AG09319 (cell line): ENCODE measurements at places on chromosomes 11 and 22.
A peak's percentile ranks its signal among the peaks of the same experiment; 100 is the strongest.

- DNase-seq, result peak; percentile 63
Observed at GRCh38 chr11:46675288-46675851, 25.0 kb downstream of the ARHGAP1 start.

DNA sequence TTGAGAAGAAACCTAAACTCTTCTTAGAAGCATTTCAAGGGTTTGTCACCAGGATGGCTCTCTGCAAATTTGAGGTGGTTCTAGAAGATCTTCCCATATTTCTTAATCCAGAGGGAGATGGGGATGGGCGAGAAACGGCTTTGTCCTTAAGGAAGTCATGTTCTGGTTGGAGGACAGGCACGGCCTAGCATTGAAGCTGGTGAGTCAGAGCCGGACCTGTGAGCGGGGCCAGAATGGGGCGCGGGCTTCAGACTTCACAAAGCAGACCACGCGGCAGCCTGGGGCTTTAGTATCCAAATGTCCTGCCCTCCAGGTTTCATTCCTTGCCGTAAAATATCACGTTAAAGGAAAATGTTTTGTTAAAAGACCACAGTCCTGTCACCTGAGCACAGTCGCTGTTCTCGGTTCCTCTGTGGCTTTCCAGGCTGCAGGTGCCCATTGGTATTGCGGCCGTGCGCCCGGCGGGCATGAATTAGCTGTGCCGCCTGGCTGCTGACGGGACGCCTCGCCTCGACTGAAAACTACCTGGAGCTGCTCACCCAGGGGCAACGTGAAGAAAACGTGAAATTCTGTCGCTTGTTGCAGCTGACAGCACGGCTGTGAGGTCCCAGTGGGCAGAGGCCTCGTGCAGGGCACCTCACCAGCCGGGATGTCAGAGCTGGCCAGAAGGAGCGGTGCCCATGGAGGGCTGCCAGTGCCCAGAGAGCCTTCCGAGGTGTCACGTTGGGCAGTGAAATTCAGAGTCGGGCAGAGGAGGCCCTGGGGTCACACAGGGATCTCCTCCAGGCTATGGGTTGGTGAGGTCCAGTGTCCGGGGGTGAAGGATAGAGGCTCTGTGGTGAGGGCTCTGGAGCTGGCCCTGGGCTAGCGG, 59.0 kb downstream of the LRP5 start:
- no peak for DNase-seq

- DNase-seq, result no peak
Observed at GRCh38 chr22:38429499-38430068, 25.4 kb downstream of the KCNJ4 start.

- no peak for DNase-seq
Observed at GRCh38 chr11:117900121-117900648, 23.7 kb upstream of the FXYD6 start.

- no peak for DNase-seq
Observed at GRCh38 chr11:109733245-109733644, 311.3 kb downstream of the C11orf87 start.

- DNase-seq, result no peak
Observed at GRCh38 chr11:83256602-83257340, 29.4 kb downstream of the CCDC90B start.

DNA sequence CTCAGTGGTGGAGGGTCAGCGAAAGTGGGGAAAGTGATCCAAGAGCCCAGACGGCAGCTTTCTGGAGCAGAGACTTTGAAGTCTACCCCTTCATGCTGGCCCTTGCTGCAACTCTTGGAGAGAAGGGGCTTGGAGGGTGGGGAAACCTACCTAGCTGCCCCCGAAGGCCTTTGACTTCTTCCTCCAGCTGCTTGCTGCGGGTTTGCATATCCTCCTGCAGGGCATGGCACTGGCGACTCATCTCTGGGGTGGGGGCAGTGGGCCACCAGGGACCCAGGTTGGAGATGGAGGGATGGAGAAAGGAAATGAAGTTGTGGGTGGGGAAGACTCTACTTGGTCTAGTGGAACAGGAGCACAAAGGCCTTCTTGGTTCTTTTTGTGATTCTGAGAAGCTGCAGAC, 7.7 kb downstream of the NHERF4 start:
- no peak for DNase-seq

DNA sequence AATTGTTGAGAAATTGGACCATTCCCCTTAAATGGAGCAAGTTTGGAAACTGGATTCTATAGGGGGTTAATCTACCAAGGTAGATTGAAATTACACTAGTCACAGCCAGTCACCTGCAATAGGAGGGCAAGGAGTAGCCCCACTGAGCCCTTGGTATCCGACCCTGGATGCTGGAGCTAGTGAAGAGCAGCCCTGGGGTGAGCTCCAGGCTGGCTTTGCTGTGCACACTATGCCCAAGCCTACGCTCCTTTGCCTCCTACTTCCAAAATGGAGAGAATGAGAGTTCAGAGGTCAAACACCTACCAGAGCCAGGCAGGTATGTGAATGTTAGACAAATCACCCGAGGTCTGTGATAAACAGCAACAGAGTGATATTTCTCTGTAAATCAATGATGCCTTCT, 23.7 kb downstream of the SNU13 start:
- no peak for DNase-seq

DNA sequence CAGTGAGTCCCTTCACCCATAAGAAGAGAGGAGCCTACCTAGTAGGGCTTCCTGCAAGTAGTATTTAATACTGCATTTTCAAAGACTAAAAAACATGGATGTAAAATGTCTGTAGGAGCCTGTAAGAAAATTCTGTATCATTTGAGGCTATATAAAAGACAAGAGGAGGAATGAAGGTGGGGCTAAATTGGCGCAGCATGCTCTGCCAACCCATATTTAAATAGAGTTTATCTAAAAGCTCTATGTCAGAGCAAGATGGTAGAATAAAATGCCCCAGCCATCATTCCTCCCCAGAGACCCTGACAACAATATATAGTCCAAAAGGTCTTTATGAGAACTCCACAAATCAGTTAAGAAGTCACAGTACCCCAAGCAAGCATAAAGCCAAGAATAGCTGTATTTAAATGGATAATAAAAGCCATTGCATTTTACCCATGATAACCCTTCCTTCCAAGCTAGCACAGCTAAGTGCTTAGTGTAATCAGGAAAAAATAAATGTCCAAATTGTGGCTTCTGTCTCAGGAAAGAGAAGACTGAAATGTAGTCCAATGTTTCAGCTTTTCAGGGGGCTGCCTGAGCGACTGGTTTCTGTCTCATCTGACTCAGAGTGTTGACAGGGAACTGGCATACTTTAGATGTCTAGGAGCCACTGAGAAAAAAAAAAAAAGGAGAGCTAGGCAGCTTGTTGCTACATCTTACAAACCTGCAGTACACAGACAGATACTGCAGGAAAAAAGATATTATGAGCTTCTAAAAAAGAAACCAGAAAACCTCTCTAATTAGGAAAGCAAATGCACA, 258.6 kb downstream of the METTL15 start:
- DNase-seq, result no peak

DNA sequence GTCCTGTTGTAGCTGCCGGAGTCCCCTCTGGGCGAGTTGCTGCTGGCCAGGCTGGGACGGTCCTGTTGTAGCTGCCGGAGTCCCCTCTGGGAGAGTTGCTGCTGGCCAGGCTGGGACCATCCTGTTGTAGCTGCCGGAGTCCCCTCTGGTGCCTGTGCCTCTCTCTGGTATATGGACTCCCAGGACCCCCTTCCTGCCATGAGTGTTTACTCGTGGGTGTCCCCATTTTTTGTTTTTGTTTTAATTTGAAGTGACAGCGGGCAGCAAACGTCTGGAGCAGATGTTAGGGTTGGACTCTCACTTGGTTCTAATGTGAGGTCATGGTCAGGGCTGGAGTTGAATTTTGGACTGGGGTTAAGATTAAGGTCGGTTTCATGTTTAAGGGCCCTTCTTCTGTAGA, 14.2 kb downstream of the SHANK3 start:
- DNase-seq, result no peak

DNA sequence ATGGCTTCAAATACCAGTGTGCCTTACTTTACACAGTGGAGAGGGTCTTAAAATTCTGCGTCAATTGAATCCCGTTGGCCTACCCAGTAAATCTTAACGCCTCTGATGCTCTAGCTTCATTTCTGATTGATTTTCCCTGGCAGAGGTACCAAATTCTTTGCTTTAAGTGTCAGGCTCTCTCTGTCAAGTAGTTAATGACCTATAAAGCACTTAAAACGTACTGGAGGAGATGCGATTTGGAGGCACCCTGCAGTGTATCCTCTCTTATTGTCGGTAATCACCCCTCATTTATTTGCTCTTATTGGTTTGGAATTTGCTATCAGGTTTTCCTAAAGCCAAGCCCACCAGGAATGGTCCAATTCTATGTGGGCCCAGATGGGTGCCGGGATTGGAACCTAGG, 59.2 kb downstream of the NFAM1 start:
- DNase-seq, result no peak

DNA sequence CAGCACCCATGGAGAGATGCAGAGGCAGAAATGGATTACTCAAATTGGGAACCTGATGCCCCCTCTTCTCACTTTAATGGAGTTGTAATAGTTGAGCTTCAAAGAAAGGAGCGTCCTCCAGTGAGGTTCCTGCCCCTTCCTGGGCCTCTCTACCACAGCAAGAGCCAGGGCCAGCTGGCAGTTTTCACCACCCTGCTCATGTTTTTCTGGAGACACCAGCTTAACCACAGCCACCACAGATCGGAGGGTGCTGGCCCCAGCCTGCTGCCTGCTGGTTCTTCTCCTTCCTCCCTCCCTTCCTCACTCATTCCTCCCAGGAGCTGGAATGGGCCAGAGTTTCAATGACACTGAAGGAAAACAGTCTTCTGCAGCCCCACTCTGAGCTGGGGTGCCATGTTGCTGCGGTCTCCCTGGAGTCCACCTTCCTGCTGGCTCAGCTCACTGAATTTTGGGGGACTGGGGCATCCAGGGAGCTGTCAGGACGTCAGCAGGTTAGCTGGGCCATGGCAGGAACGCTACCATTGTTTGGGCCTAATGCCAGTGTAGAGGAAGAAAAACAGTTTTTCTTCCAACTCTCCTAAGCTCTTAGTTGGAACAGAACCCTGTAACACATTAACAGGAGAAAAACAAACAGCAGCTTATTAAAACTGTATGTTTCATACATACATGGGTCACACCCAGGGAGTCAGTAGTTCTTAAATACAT, 57.7 kb downstream of the TRAF6 start:
- DNase-seq, result no peak

DNA sequence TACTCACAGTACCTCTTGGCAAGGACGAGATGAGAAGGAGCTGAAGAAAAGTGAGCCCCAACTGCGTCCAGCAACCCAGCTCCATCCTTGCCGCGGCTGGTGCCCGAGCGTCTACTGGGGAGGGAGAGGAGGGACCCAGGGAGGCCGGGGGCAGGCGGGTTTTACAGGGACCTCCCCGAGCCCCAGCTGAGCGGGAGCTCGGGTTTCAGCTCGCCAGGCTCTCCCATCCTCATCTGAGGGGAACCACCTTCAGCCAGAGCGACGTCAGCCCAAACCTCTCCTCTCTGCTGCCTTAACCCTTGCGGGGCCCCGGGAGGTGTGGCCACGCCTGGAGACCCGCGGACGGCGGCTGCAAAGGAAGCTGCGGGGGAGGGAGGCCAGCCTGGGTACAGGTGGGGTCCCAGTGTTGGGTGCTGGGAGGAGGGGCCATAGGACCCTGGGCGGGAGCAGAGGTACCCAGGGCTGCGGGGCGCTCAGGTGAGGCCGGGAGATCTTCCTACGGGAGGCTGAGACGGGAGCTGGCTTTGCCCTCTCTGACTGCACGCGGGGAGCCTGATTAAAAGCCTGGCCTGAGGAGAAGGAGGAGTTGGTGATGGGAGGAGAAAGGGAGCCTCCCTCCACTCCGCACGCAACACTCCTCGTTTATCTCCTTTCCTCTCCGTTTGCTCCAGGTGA, at the start of gene PAMR1:
PAMR1 (minus strand) TSS at position 116 of the 675 bp plus-strand sequence; CDS start at position 85, 31 bp downstream.
- peak; percentile 65 for DNase-seq

DNA sequence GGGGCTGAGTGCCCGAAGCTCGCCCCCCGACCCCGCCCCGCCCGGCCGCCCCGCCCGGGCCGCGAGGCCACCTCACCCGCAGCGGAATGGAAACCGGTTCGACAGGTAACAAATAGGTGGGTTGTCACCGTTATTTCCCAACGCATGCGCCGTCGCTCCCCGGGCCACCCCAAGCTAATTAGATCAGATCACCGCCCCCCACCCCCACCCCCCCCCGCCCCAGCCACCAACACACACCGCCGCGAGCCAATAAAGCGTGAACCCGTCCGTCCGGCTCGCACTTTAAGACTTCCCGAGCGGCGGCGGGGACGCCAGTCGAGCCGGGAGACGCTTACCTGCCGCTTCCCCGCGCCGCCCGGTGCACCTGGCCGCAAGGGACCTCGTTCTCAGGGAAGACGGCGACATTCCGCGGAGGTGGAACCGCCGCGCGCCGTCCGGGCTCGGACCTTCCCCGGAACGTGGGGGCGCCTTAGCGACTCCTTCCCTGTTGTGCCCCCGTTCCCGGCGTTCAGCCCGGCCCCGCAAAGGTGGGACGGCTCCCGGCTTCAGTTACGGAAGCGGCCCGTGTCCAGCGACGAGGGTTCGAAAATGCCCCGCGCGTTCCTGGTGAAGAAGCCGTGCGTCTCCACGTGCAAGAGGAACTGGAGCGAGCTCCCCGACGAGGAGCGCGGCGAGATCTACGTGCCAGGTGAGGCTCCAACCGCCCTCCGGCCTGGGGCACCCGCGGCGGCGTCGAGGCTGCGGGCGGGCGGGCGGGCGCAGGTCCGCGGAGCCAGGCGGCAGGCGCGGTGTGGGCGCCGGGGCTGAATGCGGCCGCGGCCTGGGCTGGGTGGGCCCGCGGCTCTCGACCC, at the start of gene OVOL1:
OVOL1 (plus strand) TSS at position 278 of the 851 bp plus-strand sequence; CDS start at position 589, 311 bp downstream.
- no peak for DNase-seq

DNA sequence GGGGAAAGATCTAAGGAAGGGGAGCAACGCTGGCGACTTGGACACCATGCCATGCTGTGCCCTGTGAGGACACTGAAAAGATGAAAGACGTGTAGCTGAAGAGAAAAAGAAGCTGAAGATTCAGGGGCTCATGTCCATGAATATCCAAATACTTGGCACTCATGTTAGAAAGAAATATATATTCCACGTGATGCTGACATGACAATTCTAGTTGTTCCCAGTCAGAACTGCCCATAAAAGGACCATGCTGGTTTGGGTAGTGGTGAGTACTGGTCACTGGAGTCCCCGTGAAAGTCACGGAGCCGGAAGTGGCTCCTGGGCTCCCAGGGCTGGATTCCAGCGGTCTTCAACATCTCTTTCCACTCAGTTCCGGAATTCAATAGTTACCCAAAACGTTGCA, 9.9 kb downstream of the MS4A15 start:
- DNase-seq, result no peak

DNA sequence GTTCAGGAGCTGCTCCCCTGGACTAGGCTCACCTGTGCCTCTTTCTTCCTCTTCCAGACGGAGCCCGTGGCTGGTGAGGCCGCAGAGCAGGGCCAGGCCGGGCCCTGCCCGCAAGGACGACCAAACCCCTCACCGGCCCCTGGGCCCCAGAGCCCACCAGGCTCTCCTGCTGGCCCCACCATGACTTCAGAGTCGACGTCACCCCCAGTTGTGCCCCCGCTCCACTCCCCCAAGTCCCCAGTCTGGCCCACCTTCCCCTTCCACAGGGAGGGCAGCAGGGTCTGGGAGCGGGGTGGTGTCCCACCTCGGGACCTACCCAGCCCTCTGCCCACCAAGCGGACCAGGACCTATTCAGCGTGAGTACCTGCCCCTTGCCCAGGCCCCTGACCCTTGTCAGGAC, 11.0 kb downstream of the CSDC2 start:
- DNase-seq, result no peak

- DNase-seq, result no peak
Observed at GRCh38 chr11:28072321-28072720, 35.6 kb downstream of the KIF18A start.
